ENCODE measurements at places on chromosomes 7 and 10. TPM values are rescaled to one million over a fixed set of nuclear protein-coding genes. Genes with fewer than 3 reads are reported as not detected.

BCAP29 gene
- total RNA-seq, result 41.8 TPM

LBX1 gene
- total RNA-seq, result not detected

TMEM140 gene
- total RNA-seq, result 11.5 TPM

BICC1 gene
- total RNA-seq, result 102 TPM

ASIC3 gene
- not detected for total RNA-seq

CFAP46 gene
- 0.38 TPM for total RNA-seq

ANKRD61 gene
- total RNA-seq, result 0.35 TPM

DPCD gene
- total RNA-seq, result 69.5 TPM

SAP25 gene
- 0.08 TPM for total RNA-seq

PHKG1 gene
- 7.5 TPM for total RNA-seq

ZNF273 gene
- total RNA-seq, result 2.6 TPM

NIPSNAP2 gene
- total RNA-seq, result 24.2 TPM

C10orf67 gene
- total RNA-seq, result not detected

ALOX5 gene
- total RNA-seq, result not detected

CYP51A1 gene
- 83.8 TPM for total RNA-seq

CCDC136 gene
- 4.4 TPM for total RNA-seq

UFSP1 gene
- total RNA-seq, result 1.2 TPM

SCIN gene
- total RNA-seq, result 0.23 TPM

SFTPA2 gene
- total RNA-seq, result not detected

LGI1 gene
- not detected for total RNA-seq

WEE2 gene
- total RNA-seq, result not detected

AQP1 gene
- 22.2 TPM for total RNA-seq

HMX3 gene
- total RNA-seq, result not detected

TMEM270 gene
- total RNA-seq, result not detected

TRIM73 gene
- 1.3 TPM for total RNA-seq

SPDYE16 gene
- total RNA-seq, result 0.12 TPM

GPR15LG gene
- not detected for total RNA-seq

NMT2 gene
- 24.2 TPM for total RNA-seq
